Fibroblast of skin of right quadriceps (primary cell): ENCODE measurements at places on chromosomes 2 and 18.

DNA sequence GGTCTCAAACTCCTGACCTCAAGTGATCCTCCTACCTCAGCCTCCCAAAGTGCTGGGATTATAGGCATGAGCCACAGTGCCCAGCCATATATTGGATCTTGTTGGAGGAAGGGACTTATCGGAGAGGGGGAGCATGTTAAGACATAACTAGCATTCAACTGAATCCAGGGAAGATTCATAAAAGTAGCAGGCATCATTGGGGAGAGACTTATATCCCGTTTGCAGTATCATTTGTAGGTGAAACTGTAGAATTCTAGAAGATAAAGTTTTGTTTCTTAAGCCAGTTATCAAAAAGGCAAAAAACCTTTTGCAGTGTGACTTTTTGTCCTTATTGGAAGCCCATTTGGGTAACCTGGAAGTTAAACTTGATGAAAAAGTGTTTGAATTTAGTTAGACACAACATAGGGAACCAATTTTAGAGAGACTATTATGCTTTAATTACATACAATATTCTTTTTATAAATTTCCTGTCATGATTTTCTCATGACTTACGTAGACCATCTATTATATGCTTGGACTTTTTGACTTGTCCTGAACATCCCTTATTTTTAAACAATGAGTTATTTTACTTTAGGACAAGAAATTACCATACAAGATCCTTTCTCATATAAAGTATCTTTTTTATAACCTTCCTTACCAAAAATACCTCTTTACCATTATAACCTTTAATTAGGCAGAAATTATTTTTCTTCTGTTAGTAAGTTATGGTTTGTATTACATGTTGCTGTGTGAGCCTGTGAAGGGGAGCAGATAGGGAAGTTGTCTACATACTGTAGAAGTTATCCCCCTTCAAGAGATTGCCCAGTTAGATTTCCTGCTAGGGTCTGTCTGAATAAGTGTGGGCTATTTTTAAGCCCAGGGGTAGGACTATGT lies 20.3 kb downstream of the RAB3GAP1 start:
- peak; percentile 21 for DNase-seq

GRCh38 chr2:196587739-196588138 lies 51.8 kb upstream of the CCDC150 start:
- no peak for DNase-seq

GRCh38 chr18:10153924-10154752 lies 240.3 kb downstream of the VAPA start:
- DNase-seq, result no peak

DNA sequence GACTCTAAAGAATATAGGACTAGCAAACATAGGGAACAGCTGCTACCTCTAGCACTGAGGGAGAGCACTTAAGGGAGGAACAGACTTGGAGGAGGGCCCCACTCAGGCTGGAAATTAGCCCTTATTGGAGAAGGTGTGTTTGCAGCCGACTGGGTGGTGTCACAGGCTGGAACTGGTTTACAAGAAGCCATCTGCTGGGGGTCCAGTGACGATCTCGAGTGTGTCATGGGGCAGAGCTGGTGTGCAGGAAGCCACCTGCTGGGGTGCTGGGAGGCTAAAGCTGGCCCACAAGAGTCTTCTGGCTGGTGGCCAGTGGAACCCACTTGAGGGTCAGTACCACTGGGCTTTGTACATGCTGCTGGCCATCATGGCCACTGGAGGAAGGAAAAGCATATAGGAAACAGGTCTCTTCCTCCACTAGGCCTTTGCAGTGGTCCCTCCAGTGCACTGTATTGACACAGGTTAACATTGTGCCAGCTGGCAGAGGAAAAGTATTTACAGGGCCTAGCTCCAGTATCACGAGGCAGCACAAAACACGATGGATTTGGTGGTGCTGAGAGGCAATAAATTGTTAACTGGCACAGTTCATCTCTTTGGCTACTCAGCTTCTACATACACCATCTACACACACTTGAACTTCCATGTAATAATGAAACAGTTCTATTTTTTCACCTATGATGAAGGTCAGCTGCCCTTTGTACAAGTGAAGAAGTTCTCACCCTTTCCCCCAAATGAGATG lies 43.6 kb downstream of the MAP3K20 start:
- DNase-seq, result no peak

DNA sequence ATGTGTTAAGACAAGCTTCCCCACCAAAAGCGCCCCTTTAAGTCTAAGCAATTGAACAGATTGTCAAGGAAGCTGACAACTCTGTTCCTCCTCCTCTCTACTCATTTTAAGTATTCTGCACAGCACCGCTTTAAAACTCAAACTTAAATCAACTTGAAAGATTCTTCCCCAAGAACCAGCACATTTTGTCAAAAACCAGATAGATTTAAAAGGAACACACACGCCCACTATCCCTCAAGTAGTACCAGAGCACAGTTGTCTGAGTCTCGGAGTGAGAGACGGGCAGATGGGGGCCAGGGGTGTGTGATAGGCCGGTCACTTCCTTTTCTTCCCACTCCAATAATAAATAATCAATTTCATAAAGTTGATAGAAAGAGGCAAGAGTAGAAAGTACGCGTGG lies 67.7 kb upstream of the POU3F3 start:
- DNase-seq, result no peak
